ENCODE measurements at places on chromosomes 12 and 14. TPM values are rescaled to one million over a fixed set of nuclear protein-coding genes. Genes with fewer than 3 reads are reported as not detected.
A peak's percentile ranks its signal among the peaks of the same experiment; 100 is the strongest.

DNA sequence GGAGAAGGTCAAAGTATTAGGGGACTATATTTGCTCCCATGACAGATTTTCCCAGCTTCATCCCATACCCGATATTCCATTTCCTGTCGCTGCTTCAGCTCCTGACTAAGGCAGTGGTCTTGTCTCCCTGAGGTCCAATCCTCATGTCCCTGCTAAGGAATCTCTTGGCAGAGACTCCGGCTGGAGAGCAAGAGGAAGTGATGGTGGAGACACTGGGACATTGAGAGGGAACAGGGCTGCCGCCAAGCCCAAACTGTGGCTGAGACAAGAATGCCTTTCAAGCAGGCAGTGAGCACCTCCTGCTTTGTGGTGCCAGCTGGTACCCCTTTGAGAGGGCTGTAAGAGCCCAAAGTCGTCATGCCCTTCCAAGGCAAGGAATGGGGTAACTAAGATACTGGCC, 5.5 kb downstream of the SP7 start:
- no peak overlapping the region for H3K4me3 ChIP-seq
- peaks cover 5% of the 10 kb centered on the region for H3K27me3 ChIP-seq
- no peaks in the 10 kb centered on the region for H3K36me3 ChIP-seq
- H3K27ac ChIP-seq: no peak overlapping the region
- no peak for DNase-seq

LRRC10 gene
- total RNA-seq: not detected

DNA sequence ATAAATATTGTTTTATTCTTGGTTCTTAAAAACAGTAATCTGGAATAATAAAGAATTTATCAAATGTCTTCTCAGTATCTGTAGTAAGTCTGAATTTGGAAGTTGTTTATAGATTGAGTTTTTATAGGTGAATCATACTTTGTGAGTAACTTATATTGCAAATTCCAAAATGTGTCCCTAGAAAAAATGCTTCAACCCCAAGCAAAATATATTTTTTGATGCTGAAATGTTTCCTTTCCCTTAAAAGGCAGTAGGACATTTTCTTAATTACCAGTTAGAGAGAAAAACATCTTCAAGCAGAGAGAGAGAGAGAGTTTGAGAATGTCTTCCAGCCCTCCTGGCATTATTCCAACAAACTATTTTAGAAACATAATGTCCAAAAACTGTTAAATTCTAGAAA, 37.9 kb downstream of the PELI2 start:
- H3K4me3 ChIP-seq: no peak overlapping the region
- no peak for DNase-seq
- no peaks in the 10 kb centered on the region for H3K27me3 ChIP-seq
- peaks cover 39% of the 10 kb centered on the region for H3K4me1 ChIP-seq
- H3K27ac ChIP-seq: no peak overlapping the region

GRCh38 chr12:106141452-106141851, 2.7 kb upstream of the NUAK1 start:
- H3K4me1 ChIP-seq: peaks cover 65% of the 10 kb centered on the region
- DNase-seq: no peak
- H3K27ac ChIP-seq: peak overlapping the region; percentile 60
- H3K36me3 ChIP-seq: peaks cover 10% of the 10 kb centered on the region
- H3K4me3 ChIP-seq: peak overlapping the region; percentile 95
- H3K27me3 ChIP-seq: no peaks in the 10 kb centered on the region

DNA sequence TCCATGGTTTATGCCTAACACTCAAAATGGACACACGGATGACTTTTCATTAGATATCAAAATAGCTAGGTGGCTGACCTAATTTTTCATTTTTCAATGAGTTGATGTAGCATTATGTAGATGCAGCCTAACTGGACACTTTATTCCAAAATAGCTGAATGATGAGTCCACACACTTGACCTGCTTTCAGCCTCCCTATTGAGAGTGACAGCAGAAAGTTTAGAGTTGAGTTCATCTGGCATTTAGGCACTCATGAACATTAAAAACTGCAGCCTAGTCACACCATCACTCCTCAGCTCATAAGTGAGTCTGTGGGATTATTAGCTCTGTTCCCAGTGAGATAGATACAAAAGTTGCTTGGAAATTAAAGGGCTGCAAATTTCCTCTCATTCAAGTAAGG, 307.3 kb upstream of the PRKD1 start:
- no peak overlapping the region for H3K27ac ChIP-seq
- H3K36me3 ChIP-seq: no peaks in the 10 kb centered on the region
- H3K4me3 ChIP-seq: no peak overlapping the region
- peaks cover 18% of the 10 kb centered on the region for H3K27me3 ChIP-seq

- H3K4me1 ChIP-seq: no peaks in the 10 kb centered on the region
- DNase-seq: peak; percentile 39
- no peak overlapping the region for H3K4me3 ChIP-seq
- no peak overlapping the region for H3K27ac ChIP-seq
These were observed 21.4 kb downstream of the FAIM2 start for GRCh38 chr12:49882248-49882850.

- peak overlapping the region; percentile 80 for H3K27ac ChIP-seq
- H3K27me3 ChIP-seq: no peaks in the 10 kb centered on the region
- H3K4me3 ChIP-seq: peak overlapping the region; percentile 17
- H3K4me1 ChIP-seq: peaks cover 63% of the 10 kb centered on the region
- no peaks in the 10 kb centered on the region for H3K36me3 ChIP-seq
- DNase-seq: no peak
These were observed 15.8 kb downstream of the KRT7 start for GRCh38 chr12:52248541-52249461.

DNA sequence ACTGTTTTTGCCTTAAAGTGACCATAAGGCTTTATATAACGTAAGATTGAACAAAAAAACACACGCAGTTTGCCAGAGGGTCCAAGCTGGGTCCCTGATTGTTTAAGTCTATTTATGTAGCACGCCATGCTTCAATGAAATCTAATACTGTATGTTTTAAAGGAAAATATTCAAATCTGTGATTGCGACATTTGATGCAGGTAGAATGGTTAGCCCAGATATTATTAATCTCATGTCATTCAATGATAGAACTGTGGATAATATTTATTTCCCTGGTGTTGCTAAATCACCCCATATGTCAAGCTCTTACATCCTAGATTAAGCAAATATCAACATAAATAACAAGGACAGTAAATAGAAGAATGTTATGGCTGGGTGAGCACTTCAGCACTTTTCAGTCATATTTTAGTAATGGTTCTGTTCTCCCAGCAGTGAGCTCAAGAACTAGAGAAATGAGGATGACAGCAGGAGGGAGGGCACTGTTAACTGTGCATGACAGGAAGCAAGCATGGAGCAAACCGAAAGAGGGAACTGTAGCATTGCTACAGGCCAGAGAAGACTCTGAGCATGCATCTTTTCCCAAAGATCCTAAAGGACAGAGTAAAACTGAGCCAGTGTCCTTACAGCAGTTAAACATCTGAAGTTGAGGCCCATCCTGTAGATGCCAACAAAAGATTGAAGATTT, 465.7 kb upstream of the MGAT4C start:
- no peaks in the 10 kb centered on the region for H3K36me3 ChIP-seq
- H3K27me3 ChIP-seq: no peaks in the 10 kb centered on the region
- peaks cover 29% of the 10 kb centered on the region for H3K4me1 ChIP-seq
- no peak overlapping the region for H3K27ac ChIP-seq
- no peak overlapping the region for H3K4me3 ChIP-seq
